ENCODE measurements at places on chromosomes 3 and 15. TPM values are rescaled to one million over a fixed set of nuclear protein-coding genes. Genes with fewer than 3 reads are reported as not detected.

GRCh38 chr15:57451555-57451954 is 75.2 kb downstream of the CGNL1 start:
- DNase-seq = no peak

- DNase-seq = peak; percentile 69
These were observed 691 bp downstream of the MAP2K1 start for GRCh38 chr15:66387163-66388042.

DNA sequence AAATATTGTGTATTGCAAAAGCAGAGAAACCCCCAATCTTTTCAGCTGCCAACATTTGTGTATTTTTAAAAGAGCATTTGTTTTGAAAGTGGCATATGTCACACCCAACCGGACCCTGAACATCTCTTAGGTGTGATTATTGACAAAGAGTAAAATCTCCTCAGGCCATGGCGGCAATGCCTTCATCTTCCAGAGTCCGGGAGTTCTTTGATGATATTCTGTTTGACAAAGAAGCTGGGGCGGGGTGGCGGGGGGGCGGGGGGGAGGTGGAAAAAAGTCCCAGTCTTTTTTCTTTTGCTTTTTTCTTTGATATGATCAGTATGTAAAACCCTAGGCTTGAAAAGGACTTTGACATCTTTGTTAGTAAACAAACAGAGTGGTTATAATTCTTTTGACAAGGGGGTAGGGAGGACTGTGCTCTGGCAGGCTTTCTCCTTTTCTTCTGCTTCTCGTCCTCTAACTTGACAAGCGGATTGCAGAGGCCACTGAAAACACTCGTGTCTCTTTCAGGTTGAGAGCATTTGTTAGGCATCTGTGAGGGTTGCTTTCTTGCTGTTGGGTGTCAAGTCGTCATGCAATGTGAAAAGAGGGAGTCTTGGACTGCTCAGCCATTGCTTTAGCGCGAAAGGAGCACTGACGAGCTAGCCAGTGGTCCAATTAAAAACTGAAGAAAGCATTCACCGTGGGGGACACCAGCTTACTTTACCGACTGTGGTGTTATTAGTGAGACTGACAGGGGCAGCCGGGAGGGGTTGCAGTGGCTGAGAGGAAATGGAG is 243.2 kb downstream of the NSUN3 start:
- peak; percentile 54 for DNase-seq

Gene TPRG1
- 1.5 TPM for total RNA-seq

Gene PRSS50
- total RNA-seq = not detected

DNA sequence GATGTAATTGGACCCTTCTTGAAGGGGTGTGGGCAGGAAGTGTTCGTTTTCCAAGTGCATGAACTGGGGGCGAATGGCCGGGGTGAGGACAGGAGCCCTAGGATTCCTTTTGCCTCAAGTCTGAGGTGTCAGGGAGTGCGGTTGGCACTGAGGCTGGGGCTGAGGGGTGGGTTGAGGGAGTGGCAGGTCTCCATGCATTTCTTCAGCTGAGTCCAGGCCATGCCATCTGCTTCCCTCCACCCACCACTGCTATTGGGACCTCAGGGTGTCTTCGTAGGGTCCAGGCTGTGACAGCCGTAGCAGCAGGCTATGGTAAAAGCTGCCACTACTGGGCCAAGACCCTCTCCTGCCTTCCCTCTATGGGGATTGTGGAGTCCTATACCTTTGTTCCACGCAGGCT is 25.6 kb upstream of the TSPAN3 start:
- no peak for DNase-seq

Gene LYZL4
- not detected for total RNA-seq

Gene SEMA4B
- 14.6 TPM for total RNA-seq

DNA sequence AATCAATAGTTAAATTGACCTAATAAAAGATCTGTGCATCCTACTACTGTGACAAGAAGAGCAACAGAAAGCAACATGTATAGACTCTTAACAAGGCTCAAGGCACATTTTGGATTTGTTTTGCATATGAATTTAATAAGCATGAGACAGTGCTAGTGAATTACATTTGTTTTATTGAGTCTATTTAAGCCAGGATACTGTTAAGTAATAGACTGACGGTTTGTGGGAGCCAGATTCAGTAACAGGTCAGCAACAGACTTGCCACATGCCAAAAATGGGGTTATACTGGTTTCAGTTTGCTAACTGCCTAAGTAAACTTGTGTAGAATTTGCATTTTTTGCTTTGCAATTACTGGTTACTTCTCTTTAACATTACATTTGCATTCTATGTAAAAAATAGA is 54.0 kb downstream of the MBNL1 start:
- no peak for DNase-seq
